GM19239 (cell line): ENCODE measurements at places on chromosomes 6 and 20.

DNA sequence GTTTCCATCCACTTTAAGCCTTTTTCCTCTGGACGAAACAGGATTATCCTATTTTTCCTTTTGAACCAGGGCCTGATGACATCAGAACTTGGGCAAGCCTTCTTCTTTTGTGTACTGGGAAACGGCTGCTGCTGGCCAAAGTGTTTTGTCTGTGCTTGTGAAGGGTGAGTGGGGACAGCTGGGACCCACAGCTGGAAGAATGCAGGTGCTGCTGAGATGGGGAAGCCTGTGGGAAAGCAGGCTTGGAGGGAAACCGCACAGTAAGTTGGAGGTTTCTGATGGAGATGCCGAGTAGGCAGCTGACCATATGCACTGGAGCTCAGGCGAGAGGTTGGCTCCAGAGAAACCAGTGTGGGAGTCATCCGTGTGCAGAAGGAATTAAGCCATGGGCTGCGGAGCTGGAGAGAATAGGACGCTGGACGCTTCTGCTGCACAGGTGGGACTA, 8.5 kb upstream of the PSMG4 start:
- DNase-seq = no peak

DNA sequence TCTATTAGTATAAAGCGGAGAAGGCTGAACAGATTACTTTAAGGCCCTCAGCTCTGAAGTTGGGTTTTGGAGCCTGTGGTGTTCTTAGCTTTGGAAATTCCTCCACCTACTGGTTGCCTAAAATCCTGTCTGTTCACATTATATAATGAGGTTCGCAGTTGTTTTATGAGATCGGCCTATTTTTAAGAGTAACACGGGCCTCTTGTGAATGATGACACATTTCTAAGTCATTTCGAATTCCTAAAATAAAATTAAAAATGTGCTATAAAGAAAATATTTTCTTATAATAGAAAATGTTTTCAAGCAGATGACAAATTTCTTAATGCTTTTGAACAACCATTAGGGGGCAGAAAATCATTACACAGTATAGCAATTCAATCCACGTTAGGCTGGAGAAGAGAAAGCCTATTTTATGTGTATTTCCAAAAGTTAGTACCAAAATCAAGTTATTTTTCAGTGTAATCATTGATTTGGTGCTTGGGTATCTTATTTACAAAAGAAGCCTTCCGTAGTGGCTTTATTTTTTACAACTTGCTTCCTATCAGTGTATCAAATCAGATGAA, 15.8 kb upstream of the FAM8A1 start:
- peak; percentile 26 for DNase-seq

GRCh38 chr6:168192195-168192900, 113.3 kb upstream of the FRMD1 start:
- no peak for DNase-seq

DNA sequence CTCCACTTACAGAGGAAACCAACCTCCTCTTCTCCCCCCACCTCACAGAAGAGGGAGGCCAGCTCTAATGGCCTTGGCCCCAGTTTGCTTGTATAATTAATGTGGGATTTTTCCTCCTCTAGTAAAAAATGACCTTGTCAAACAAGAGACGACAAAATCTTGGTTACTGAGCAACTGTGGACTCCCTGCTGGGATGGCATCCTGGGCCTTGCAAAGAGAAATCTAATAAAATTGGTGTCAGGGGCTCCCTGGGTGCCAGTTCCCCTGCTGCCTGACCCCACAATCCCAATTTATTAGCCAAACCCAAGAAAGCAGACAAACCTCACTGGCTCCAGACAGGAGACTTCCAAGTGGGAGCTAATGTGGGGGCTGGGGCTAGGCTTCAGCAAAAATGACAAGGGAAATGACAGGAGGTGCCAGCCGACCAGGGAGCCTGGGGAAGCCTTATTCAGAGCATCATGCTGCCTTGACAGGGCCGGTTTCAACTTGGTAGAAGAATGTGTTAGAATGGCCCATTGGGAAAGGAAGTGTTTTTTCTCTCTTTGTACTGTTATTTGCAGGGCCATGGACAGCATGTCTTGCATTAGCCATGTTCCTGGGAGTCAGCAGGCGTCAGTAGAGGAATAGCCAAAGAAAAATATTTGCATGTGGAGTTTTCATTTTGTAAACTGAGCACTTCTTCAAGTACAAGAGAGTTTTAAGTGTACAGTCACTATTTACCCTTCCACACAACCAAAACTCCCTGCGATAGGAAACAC, 816.9 kb downstream of the DHX35 start:
- DNase-seq = no peak

GRCh38 chr6:139423037-139423703, 48.7 kb upstream of the CITED2 start:
- no peak for DNase-seq

DNA sequence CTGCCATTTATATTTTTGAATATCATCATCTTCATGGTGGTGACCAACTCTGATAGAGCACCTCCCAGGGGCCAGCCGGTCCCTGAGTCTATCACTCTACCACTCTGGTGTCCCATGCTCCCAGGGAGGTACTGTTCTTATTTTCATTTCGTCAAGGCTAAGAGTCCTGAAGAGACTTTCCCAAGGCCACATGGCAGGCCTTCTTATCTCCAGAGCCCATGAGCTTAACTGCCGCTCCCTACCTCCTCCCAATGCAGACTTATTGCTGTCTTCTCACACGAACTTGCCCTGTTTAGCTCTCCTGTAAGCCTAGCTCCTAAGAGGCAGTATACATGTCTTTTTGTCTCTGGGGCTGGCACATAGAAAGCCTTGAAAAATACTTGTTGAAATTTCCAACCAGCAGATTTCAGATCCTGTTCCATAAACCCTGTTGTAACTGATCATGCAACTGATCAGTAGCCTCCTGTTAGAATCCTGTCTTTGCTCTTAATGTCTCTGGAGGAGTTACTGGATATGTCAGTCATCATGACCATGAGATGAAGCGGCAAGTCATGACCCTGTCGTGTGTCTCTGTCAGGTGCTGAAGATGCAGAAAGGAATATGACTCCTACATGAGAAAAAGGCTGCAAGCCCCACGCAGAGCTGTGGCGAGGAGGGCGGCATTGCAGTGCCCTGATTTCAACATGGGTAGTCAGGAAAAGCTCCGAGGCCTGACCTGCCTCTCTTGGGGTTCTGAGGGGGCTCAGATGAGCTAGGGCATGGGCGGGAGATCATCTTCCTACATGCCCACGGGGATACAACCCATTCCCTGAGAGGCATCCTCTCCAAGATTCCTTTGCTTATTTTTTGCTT, 60.0 kb downstream of the TTI1 start:
- no peak for DNase-seq

GRCh38 chr6:137746264-137746663, 120.8 kb upstream of the TNFAIP3 start:
- no peak for DNase-seq

- DNase-seq = no peak
These were observed 57.5 kb downstream of the MYLK4 start for GRCh38 chr6:2693231-2693630.

GRCh38 chr6:137536104-137536773, 42.0 kb upstream of the OLIG3 start:
- no peak for DNase-seq

DNA sequence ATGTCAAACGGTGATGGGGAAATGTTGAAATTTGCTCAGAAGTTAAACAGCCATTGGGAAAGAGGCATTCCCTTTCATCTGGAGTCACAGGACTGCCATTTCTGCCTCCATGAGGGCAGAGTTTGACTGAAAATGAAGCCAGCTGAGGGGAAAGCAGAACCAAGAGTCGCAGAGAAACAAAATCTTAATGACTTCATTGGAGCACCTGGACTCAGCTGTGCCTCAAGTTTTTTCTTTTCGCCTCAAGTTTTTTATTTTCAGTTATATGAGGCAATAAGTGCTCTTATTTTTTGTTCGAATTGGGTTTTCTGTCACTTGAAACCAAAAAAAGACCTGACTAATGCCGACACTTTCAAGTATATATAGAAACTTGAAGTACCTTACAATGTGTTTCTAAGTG, 161.3 kb downstream of the PKHD1 start:
- DNase-seq = no peak

DNA sequence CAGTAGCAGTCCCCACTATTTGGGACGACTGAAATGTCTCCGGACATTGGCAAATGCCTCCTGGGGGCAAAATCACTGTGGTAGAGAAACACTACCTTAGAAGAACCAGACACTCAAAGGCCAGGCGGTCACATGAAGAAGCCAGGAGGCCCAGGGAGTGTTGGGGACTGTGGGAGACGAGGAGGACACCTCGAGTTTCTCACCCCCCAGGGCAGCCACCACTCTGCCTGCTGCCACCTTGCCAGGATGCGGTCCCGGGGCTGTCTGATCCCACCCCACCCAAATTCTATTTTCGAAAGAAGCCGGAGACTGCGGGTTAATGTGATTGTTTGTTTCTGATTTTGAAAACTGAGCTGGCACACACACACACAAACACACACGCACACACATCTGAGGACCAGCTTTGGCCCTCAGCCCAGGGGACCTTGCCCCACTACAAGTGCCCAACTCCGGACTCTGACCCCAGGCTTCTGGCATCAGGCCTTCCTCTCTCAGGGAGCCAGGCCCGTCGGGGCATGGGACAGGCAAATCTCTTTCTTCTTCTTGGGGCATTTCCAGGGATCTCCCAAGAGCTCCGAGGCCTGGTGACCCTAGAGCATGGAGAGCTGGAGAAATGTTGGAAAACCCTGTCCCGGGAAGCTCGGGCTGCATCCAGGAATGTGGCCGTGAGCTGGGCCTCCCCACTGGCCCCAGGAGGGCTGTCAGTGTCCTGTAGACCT, 187.5 kb upstream of the PMEPA1 start:
- no peak for DNase-seq

GRCh38 chr6:10399451-10399850, 15.4 kb downstream of the TFAP2A start:
- no peak for DNase-seq

DNA sequence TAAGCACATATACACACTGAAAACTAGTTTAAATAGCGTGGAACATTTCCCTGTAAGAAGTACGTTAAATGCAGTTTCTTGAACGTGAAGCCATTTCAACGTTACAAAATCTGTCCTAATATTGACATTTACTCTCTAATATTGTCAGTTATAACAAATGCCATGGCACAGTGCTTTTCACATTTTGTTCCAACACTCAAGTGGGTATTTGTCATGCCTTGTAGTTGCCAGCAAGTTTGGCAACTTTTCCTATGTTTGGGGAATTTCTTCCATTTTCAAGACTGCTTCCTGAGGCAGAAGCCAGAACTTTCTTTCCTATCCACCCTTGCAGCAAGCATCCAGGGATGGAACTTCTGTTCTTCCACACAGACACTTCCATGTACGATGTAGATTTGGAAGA, 63.0 kb downstream of the STX11 start:
- DNase-seq = no peak

- DNase-seq = no peak
These were observed 1.8 kb downstream of the SNRPB start for GRCh38 chr20:2468581-2469407.

- no peak for DNase-seq
These were observed 212.3 kb upstream of the ZNF217 start for GRCh38 chr20:53805895-53806384.

GRCh38 chr6:158042245-158042798, 60.7 kb downstream of the SYNJ2 start:
- DNase-seq = no peak

DNA sequence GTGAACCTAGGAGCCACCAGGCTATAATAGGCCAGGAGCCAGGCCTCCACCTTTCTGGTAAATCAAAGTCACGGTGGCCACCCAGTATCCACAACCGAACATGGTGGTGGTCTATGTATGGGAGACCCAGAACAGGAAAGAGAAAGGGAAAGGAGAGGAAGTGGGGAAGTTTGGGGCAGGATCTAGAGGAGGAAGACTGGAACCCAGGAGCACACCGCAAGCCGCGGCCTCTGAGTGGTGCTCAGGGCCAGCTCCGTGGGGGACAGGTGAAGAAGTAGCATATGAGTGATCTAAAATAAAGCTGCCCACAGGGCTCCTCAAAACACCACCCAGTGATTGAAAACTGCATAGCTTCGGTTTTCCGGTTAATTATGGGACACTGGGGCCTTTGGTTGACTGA, 214.8 kb downstream of the ZDHHC14 start:
- no peak for DNase-seq

GRCh38 chr6:2895072-2895471, 8.0 kb downstream of the SERPINB9 start:
- DNase-seq = no peak

GRCh38 chr6:111231090-111231459, 143.8 kb downstream of the SLC16A10 start:
- no peak for DNase-seq

- no peak for DNase-seq
These were observed 15.0 kb downstream of the ACSS2 start for GRCh38 chr20:34891166-34892062.

GRCh38 chr6:5457983-5458683, 196.8 kb downstream of the FARS2 start:
- DNase-seq = no peak

- DNase-seq = no peak
These were observed 956.1 kb downstream of the EYS start for GRCh38 chr6:64750910-64751309.

DNA sequence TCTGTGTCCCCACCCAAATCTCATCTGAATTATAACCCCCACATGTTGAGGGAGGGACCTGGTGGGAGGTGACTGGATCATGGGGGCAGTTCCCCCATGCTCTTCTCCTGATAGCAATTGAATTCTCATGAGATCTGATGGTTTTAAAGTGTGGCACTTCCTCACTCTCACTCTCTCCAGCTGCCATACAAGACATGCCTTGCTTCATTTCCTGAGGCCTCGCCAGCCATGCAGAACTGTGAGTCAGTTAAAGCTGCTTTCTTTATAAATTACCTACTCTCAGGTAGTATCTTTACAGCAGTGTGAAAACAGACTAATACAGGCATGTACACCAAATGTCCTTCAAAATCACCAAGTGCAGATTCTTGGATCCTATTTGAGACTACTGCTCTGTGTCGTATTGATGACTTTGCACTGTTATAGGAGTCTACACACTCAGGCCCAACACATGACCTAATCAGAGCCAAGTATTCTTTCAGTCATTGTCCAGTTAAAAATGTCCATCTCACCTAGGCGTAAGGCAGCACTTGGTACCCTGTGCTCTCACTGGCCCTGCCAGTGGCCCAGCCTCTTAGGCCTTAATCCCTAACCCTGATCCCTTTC, 52.8 kb upstream of the UST start:
- DNase-seq = no peak

DNA sequence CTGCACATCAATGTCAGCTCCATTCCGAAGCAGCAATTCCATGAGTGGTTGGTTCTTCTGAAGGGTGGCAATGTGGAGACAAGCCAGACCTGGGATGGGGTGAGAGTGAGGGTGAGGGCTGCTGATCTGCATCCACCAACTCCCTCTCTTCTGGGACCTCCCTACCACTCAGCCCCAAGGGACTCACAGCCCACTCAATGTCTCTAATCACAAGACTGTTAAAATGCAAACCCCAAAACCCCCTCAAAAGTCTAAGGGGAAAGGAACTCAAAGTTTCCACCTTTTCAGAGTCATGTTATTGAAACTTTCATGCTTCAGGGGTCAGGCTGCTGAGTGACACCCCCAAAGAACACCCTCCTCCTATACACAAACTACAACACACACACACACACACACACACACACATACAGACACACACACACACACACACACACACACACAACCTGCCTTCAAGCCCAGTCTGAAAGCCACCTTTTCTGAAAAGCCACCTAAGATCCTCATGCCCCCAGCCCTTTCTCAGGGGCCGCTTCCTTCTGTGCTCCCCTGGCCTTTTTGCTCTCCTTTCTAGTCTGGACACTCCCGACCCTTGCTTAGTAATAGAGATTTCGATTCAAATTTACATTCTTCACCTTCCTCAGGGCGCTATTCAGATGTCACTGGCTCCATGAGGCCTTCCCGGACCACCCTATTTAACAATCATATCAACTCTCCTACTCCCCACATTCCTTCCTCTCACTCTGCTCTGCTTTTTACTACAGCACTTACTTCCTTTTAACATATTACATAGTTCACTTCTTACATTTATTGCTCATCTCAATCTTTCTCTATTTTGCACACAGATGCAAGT, 3.3 kb upstream of the SLC35B2 start:
- no peak for DNase-seq
